Endothelial cell of umbilical vein (primary cell): ENCODE measurements at places on chromosomes 1 and 21. TPM values are rescaled to one million over a fixed set of nuclear protein-coding genes. Genes with fewer than 3 reads are reported as not detected.
A peak's percentile ranks its signal among the peaks of the same experiment; 100 is the strongest.

The ABCD3 gene
- polyA plus RNA-seq: 4.6 and 6.3 TPM in 2 replicates

DNA sequence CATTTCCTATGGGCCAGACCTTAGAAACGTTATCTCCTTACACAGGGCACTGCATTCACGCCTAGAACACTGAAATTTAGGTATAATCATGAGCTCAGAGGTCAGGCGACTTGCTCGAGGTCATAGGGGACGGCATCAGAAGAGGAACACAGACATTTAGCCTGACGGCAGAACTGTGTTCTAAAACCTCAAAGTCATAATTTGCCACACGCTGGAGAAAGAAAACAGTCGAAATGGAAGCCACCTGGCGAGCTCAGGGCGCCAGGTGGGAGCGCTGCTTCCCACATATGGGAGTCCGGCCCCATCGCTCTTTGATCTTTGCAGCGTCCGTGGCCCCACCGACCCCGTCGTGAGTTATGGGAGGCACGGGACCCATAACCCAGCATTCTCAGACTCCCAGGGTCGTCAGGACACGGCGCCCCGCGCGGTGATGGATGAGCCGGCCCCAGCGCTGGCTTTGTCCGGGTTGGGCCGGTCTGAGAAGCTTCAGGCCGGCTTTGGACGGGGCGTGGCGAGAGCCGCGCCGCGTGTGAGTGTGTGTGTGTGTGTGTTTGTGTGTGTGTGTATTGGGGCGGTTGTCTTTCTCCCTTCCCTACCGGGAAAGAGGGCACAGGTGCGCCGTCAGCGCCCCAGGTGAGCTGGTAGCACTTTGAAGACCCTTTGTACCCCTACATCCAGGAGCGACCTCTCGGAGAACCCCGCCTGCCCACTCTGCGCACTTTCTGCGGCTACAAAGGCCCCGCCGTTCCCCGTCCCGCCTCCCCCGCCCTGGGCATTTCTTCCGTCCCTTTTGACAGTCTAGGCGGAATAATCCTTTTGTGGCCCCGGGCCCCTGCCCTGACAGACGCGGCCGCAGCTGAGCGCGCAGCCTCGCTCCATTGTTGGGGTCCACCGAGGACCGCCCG is 861 bp upstream of the DRAXIN start:
- no peak overlapping the region for H3K27ac ChIP-seq
- H3K36me3 ChIP-seq: no peaks in the 10 kb centered on the region
- DNase-seq: no peak
- peaks cover 32% of the 10 kb centered on the region for H3K27me3 ChIP-seq
- H3K4me3 ChIP-seq: no peak overlapping the region

- H3K4me3 ChIP-seq: no peak overlapping the region
- H3K36me3 ChIP-seq: no peaks in the 10 kb centered on the region
- H3K4me1 ChIP-seq: no peaks in the 10 kb centered on the region
- DNase-seq: peak; percentile 12
These were observed 648.1 kb downstream of the USP25 start for GRCh38 chr21:16377857-16378256.

GRCh38 chr1:119380983-119381662 is 12.5 kb downstream of the HAO2 start:
- no peak for DNase-seq
- H3K4me3 ChIP-seq: no peak overlapping the region
- no peak overlapping the region for H3K27ac ChIP-seq
- no peaks in the 10 kb centered on the region for H3K4me1 ChIP-seq

GRCh38 chr1:20248971-20249612 is 41.6 kb upstream of the VWA5B1 start:
- H3K27ac ChIP-seq: no peak overlapping the region
- no peaks in the 10 kb centered on the region for H3K36me3 ChIP-seq
- H3K27me3 ChIP-seq: no peaks in the 10 kb centered on the region
- no peak overlapping the region for H3K4me3 ChIP-seq

GRCh38 chr1:35657851-35658250 is 16.5 kb upstream of the PSMB2 start:
- no peak for DNase-seq
- H3K4me1 ChIP-seq: no peaks in the 10 kb centered on the region
- no peaks in the 10 kb centered on the region for H3K36me3 ChIP-seq
- H3K27me3 ChIP-seq: peaks cover 9% of the 10 kb centered on the region

The SPATA17 gene
- polyA plus RNA-seq: not detected in 2 replicates

The DNTTIP2 gene
- 3.9 and 8.0 TPM in 2 replicates for polyA plus RNA-seq

- no peak overlapping the region for H3K4me3 ChIP-seq
- H3K27me3 ChIP-seq: no peaks in the 10 kb centered on the region
- no peaks in the 10 kb centered on the region for H3K4me1 ChIP-seq
- no peaks in the 10 kb centered on the region for H3K36me3 ChIP-seq
These were observed 31.2 kb downstream of the TSEN15 start for GRCh38 chr1:184082541-184083415.

The SEC16B gene
- polyA plus RNA-seq: 0.46 and 0.58 TPM in 2 replicates

The GFI1 gene
- polyA plus RNA-seq: 0.22 TPM in 2 replicates

DNA sequence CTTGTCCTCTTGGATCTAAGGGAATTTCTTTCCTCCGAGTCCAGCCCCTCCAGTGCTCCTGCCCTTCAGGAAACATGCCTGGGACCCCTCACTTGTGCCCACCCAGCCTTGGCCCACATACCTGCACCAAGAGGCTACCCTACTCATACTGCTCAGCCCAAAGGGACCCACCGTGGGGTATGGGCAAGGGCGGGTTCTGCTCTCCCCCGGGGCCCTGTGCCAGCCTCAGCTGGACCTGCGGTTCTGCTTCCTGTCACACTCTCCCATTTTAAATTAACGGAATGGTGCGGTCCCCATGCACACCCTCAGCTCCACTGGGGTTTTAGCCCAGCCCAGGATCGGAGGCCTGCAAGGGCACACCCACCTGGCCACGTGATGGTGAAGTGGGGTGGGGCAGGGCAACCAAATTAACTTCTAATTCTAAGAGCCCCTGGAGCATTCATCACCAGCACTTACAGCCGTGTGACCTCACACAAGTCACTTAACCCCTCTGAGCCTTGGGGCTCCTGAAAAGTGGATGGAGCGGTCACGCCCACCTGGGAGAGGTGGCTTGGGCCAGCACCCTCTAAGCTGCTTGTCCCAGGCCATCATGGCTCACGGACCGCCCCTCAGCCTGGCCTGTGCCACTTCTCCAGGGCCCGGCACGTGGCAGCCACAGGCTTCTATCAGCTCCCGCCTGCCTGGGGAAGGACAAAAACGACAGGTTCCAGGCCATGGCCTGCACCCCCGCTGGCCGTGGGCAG is 28.3 kb downstream of the TP73 start:
- H3K36me3 ChIP-seq: no peaks in the 10 kb centered on the region
- no peak for DNase-seq
- no peak overlapping the region for H3K4me3 ChIP-seq
